ENCODE measurements at places on chromosomes 7 and 10. TPM values are rescaled to one million over a fixed set of nuclear protein-coding genes. Genes with fewer than 3 reads are reported as not detected.

Gene KCP
- total RNA-seq = not detected

Gene SLC39A12
- not detected for total RNA-seq

Gene NUTM2A
- not detected for total RNA-seq

Gene GPC2
- not detected for total RNA-seq

Gene ANKRD1
- 1.6 TPM for total RNA-seq

Gene PAX4
- not detected for total RNA-seq

Gene AKR1C3
- 328 TPM for total RNA-seq

Gene ARHGAP22
- total RNA-seq = 10.5 TPM

Gene LRCH4
- total RNA-seq = 44.0 TPM

Gene BTBD16
- not detected for total RNA-seq

Gene GSDME
- total RNA-seq = 12.0 TPM

Gene SPDYE8
- total RNA-seq = not detected

Gene ADAM22
- total RNA-seq = 0.19 TPM

Gene ACHE
- not detected for total RNA-seq

Gene BLNK
- total RNA-seq = not detected

Gene AKR1D1
- total RNA-seq = not detected

Gene EGR2
- 3.7 TPM for total RNA-seq

Gene AKR1C8
- total RNA-seq = not detected

Gene PIP4K2A
- total RNA-seq = 17.7 TPM

Gene TCF7L2
- total RNA-seq = 7.6 TPM

Gene OR6B1
- total RNA-seq = not detected

Gene ERVW-1
- not detected for total RNA-seq

Gene C10orf62
- not detected for total RNA-seq

Gene PRRT4
- total RNA-seq = 0.56 TPM

Gene CYP2E1
- 2.2 TPM for total RNA-seq

Gene MUC3A
- total RNA-seq = not detected

Gene MOGAT3
- not detected for total RNA-seq

Gene TMEM225B
- 0.87 TPM for total RNA-seq

Gene PYROXD2
- total RNA-seq = 3.6 TPM

Gene XPNPEP1
- total RNA-seq = 61.7 TPM

Gene IKZF1
- not detected for total RNA-seq

Gene CNPY1
- total RNA-seq = not detected

Gene BCAP29
- total RNA-seq = 54.1 TPM

Gene CYP26C1
- total RNA-seq = under 0.01 TPM

Gene ZNF117
- 7.7 TPM for total RNA-seq

Gene SPDYE5
- not detected for total RNA-seq

Gene HK1
- total RNA-seq = 112 TPM

Gene TMEM229A
- 7.6 TPM for total RNA-seq

Gene MEIG1
- total RNA-seq = not detected

Gene TRPV5
- total RNA-seq = not detected

Gene STEAP1
- total RNA-seq = 123 TPM

Gene SPDYE6
- not detected for total RNA-seq

Gene USP6NL
- total RNA-seq = 7.7 TPM

Gene ENO4
- total RNA-seq = 0.20 TPM

Gene ANKRD30A
- not detected for total RNA-seq

Gene ADCY1
- total RNA-seq = 0.69 TPM

Gene SVOPL
- not detected for total RNA-seq
